ENCODE measurements at places on chromosomes 5 and 9.

DNA sequence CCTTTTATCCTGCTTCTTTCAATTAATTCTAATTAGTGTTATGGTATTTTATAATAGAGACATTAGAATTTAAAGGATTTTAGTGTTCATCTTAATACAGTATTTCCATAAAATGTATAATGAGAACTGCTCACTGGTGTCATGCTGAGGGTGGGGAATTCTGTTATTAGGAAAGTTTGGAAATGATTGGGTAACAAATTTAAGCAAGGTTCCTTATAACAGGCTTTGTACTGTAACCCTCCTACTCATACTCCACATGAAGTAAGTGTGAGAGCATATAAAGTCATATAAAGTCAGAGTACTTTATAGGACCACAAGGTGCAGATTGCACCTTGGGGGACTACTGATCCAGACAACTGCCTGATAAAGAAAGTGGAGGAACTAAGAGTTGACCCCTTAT lies 42.2 kb downstream of the SV2C start:
- DNase-seq = no peak

- no peak for DNase-seq
Measured at GRCh38 chr5:170757669-170758068, 25.9 kb upstream of the GABRP start.

DNA sequence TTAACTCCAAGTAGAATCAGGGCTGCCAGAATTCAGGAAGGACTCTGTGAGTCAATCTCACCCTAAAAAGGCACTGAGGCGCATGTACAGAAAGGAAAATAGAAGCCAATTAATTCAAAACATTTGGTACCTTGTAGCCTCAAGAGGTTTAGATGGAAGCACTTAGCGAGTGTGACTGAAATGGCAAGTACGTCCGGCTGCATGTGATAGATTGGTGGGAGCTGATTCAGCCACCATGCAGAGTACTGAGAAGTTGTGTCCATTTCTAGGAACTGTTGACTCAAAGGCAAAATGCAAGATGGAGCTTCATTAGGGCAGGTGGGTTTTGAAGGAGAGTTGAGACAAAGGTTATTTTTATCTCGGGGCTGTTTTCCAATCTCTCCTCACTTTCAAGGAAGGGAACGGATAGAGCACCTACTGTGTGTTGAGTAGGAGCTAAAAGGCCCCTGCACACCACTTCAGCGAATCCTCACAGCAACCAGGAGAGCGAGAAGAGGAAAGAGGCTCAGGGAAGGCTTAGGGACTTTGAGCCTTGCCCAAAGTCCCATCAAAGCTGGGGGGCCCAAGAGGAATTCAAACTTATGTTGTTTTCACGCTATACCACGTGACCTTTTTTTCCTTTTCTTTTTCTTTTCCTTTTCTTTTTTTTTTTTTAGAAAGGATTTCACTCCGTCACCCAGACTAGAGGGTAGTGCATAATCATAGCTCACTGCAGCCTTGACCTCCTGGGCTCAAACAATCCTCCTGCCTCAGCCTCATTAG lies 34.6 kb upstream of the CPEB4 start:
- no peak for DNase-seq

- no peak for DNase-seq
Measured at GRCh38 chr5:5886812-5887486, 464.5 kb downstream of the ICE1 start.

DNA sequence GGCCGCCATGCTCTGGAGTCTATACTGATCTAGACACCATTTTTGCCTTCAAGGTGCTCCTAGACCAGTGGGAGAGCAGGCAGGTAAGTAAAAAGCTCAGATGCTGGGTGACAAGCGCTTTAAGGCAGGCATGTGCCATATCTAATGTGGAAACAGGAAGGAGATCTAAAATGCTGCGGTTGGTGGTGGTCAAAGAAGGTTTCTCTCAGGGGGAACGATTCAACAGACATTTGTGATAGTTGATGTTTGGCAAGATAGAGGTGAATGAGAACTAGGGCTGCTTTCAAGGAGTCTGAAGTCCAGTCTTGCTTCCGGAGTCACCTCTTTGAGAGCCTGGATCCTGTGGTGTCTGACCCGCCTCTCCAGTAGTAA lies 146.2 kb upstream of the KLF4 start:
- DNase-seq = no peak

DNA sequence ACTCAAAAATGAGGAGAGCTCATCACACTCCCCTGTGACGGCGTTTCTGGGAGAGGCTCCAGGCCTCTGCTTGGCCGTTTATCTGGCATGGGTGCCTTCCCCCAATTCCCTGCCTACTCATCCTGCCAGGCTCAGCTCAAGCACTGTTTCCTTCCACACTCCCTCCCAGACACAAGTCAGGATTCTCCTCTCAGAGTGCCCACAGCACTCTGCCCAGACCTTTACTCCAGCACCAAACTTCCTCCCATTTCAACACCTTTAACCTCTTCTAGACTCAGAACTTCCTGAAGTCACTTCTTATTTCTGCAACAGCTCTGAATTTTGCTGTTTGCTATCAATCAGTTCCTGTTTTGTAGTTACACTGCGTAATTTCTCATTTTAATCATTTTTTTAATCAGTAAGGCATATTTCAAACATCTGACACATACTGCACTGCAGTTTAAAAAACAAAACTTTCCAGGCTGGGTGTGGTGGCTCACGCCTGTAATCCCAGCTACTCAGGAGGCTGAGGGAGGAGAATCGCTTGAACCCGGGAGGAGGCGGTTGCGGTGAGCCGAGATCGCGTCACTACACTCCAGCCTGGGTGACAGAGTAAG lies 16.0 kb downstream of the TRMO start:
- DNase-seq = no peak

GRCh38 chr5:177520916-177521513 lies 4.3 kb upstream of the DDX41 start:
- no peak for DNase-seq

DNA sequence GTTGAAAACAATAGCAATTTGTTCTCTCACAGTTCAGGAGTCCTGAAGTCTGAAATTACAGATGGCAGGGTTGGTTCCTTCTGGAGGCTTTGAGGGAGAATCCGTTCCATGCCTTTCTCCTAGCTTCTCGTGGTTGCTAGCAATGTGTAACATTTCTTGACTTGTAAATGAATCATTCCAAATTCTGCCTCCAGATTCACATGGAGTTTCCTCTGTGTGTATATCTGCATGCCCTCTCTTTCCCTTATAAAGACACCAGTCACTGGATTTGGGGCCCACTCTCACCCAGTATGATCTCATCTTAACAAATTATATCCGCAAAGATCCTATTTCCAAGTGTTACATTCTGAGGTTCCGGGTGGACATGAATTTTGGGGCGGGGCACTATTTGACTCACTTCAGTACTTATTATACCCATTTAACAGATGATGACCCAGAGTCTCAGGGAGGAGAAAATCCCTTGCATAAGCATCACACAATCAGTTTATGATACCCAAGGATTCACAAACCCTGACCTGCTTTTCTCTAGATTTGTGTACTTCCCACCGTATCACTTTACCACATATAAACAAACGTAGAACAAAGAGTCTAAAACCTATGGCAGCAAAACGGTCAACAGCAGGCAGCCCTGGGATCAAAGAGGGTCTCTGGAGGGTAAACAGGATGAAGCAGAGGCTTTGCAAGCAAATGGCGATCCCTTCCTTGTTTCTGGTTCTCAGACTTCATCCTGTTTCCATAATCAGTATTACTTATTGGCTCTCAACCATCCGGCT lies 93.7 kb downstream of the C9orf152 start:
- no peak for DNase-seq

DNA sequence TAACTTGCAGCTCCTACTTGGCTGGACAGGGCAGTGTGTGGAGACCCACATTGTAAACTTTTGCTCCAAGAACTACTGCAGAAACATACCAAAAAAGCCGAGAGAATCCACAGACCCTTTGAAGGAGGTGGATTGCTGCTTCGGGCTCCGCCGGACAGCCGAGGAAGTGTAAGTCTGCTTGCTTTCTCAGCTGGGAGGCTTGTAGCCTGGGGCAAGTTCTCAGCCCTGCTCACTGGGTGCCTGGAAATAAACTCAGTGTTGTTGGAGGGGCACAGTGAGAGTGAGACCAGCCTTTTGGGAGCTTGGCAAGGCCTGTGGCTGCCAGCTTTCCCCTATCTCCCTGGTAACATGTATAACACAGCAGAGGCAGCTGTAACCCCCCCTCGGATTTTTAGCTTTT lies 215.6 kb downstream of the SYK start:
- DNase-seq = no peak

DNA sequence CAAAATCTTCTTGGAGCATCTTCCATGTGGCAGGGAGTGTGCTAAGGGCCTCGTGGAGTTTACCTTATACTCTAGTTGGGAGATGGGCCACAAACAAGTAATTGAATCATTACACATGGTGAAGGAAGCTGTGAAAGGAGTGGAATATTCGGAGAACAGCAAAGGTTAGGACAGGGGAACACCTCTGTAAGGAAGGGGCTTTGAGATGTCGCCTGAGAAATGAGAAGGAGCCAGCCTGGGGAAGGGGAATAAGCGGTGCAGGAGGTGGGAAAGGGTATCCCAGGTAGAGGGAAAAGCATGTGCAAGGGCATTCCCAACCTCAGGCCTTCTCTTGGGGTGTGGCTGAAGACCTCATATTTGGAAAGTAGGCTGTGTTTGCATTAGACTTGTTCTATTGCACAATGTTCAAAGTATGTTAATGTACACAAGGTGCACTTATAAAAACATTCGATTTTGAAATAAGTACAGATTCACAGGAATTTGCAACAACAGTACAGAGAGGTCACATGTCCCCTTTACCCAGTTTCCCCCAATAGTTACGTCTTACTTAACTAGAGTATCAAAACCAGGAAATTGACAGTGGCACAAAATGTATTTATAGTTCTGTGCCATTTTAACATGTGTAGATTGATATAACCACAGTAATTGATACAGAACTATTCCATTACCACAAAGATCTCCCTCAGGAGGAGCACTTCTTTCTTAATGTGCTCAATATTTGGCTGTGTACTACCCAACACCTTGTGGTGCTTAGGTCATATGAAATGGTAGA lies 2.4 kb upstream of the STOM start:
- DNase-seq = no peak

DNA sequence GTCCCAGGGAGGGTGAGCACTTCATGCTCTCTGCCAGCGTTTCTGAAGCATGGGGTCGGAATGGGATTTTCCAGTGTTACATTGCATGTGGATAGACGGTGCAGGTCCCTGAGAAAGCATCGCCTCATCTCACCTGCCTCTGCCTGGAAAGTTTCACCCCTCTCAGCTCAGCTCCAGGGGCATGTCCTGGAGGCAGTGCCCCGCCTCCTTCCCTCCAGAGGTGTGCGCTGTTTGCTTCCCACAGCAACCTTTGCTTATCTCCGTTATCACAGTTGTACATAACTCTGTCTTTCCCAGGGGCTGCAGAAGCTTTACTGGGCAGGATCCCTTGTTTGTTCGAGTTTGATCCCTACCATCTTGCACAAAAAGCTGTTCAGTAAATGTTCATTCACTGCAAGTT lies 10.7 kb upstream of the CREBRF start:
- no peak for DNase-seq

- no peak for DNase-seq
Measured at GRCh38 chr5:126374109-126374416, 49.1 kb upstream of the GRAMD2B start.

DNA sequence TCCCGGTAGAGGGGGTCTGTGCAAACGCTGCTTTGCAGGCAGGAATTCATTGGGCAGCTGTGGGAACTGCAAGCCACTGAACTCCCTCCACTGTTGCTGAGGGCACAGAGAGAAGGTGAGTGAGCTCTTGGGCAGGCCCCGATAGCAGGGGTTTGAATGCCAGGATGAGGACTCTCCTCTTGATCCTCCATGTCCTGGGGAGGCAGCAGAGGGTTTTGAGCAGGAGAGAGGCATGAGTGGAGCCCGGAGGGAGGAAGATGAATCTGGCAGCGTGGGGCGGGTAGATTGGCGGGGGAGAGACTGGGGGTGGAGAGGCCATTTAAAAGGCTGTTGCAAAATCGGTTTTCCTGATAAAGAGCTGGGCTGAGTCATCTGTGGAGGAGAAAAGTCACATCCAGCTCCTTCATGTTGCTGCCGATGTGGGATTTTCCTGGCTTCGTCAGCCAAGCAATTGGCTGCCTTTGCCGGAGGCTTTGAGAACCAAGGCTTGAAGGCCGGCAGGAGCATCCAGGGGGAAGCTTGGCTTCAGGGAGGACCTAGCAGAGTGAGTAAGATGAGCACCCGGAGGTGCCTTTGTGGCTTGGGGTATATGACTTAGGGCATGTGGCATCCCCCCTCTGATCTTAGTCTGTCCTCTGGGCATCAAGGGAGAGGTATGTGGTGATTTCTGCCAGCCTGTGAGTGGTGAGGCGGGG lies at the start of gene SYNPO:
TSS of gene SYNPO (plus strand) at position 350 of the 695 bp plus-strand sequence. CDS start 7,616 bp downstream, outside the sequence.
- DNase-seq = no peak

DNA sequence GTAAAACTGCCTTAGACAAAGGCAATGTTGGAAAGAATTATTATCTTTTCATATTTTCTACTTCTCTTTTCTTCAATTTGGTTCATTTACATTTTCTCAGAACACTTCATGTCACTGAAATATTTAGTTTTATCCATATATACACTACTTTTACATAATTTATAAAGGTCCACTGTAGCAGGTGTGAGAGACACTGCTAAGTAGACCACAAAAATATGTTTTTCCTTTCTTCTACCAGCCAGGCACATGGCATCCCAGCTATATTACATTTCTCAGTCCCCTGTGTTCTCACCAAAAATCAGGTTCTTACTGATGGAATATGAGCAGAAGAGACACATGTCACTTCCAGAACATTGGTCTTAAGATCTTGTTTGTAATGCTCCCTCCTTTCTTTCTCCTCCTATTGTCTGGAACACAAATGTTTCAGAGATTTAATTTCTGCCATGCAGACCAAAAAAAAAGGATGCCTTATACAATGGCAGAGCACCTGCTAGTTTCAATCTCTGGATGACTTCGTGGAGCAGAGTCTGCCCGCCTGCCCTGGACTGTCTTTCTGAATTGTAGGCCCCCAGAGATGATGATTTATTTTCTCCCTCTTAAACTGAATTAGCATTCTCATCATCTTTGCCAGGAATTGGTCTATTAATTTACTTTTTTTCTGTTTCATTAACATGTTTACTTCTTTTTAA lies 125.4 kb upstream of the ACOT12 start:
- no peak for DNase-seq

DNA sequence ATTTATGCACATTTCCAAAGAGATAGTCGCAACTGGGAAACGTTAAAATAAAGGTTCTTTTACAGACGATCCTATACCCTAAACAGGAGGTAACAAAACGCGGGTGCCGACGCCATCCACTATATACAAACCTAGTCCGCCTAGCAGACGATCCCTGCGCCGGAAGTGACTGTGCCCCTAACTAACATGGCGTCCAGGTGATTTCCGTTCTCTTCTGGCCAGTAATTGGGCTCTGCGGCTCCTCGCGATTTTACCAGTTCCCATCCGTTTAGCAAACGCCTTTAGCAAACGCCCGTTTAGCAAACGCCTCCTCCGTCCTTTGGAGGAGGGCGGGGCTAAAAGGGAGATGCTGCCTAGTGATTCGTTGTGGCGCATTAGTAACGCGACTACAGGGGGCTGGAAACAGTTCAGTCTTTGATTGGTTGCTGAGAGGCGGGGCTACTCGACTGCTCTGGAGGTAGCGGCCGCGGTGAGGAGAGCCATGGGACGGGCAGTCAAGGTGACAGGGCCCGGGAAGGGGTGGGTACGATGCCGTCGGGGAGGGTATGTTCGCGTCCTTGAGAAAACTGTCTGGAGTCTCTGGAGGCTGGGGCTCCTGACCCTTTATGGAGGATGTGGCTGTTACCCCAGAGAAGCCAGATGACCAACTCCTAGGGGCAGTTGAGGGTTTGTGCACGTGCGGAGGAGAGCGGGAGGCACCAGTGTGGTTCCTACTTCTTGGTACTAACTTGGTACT lies at the start of gene LYRM7:
TSS of gene LYRM7 (plus strand) at position 405 of the 736 bp plus-strand sequence. CDS start at position 482, 77 bp downstream.
- peak; percentile 91 for DNase-seq
